Hematopoietic multipotent progenitor cell treated with erythropoietin and hydrocortisone succinate and interleukin-3 and kit ligand, for 8 days (in vitro differentiated cells): ENCODE measurements at places on chromosomes 6 and 20.

DNA sequence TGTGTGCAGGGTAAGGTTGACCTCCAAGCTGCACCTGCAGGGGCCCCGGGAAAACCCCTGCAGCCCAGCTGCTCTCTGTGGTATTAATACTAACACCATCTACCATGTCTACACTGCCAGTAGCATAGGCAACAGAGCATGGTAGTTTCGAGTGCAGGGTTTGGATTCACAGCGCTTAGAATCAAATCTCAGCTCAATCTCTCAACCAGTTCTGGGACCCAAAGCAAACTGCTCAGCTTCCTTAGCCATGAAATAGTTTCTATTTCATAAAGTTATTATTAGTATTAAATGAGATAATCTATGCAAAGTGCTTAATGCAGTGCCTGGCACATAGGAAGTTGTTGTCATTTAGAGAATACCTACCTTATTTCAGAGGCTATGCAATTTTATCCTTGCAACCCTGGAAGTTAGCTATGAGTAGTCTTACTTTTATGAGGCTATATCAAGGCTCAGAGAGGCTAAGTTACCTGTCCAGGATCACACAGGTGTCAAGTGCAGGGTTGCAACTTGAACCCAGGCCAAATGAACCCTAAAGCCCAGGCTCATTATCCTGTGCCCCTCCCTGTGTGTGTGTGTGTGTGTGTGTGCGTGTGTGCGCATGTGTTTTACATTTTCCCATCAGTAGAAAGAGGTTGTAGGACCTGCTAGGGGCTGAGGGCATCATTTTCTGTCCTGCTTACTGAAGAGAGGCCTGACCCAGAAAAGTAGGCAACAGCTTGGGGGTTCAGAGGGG is 27.6 kb upstream of the MRPS18A start:
- no peak for DNase-seq

DNA sequence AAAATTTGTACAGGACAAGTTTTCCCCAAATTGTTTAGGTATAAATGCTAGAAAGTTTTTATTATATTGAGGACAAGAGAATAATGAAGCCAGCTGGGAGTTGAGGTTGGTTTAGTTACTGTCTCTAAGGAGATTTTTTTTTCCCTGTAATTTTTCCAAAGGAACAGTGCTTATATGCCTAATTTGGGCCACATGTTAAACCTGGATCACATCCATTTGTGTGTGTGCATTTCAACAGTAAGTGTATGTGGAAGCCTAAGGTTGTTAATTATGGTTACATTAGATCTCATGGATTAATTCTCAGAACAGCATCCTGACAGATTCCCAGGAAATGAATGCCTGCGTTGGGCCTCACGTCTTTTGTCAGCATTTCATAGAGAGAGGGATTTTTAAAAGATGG is 4.5 kb downstream of the IGF2R start:
- DNase-seq = no peak

DNA sequence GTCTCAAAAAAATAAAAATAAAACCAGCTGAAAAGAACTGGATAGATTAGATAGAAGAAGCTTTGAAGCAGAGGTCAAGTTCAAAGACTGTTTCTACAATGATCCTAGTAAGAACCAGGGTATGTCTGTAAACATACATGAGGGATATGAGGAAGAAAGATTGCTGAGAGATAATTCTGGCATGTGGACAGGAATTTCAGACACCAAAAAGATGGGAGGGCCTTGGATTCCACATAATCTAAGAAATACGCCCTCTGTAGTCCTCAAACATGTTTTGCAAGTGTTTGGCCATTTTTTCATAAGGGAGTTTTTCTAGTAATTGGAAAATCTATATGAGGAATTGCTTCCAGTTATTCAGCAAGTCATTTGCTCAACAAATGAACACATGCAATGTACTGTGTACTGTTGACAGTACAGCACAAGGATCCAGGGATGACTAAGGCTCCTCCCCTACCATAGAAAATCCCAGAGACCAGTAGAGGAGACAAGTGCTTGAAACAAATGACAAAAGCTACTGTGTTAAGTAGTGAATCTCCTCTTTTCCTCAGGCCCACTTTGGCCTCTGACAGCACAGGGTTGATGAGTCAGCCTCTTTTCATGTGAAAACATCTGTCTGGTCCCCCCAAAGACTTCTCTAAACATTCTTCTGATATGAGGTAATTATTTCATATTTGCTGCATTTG is 795.9 kb downstream of the MAFB start:
- no peak for DNase-seq

- DNase-seq = peak; percentile 12
Observed at GRCh38 chr20:58650181-58650775, 805 bp upstream of the STX16 start.

DNA sequence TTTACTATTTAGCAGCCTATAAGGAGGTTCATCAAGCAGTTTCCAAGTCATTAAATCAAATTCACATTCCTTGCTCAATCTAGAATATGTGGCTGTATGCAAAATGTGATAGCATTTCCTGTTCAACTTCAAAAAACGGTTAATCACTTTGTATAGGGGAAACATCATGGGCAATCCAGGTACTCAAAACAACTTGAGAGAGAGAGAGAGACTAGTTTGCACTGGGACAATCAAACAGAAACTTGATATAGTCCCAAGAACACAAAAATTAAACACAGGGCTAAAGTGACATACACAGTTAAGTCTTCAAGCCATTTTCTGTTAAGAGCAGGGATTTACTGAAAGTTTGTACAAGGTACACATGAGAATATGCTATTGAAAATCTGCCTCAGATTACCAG is 7.4 kb downstream of the CPNE1 start:
- no peak for DNase-seq

GRCh38 chr6:106334646-106335448 is 9.3 kb upstream of the ATG5 start:
- peak; percentile 60 for DNase-seq

DNA sequence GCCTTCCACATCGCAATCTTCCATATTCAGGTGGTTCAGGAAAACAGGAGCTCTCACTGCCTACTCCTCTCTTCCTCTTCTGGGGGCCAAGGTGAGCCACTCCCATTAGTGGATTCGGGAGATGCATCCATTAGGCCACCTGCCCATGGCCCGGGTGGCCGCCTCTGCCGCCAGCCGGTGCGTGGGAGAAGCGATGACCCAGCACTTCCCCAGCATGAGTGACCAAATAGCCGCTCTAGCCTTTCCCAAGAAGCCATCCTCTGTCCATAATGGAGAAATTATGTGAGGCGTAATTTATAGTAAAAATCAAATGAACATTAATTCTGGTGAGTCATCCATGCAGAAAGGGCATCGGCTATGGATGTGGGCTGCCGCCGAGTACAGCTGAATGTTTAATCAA is 39.4 kb downstream of the GNAS-AS1 start:
- DNase-seq = no peak

- DNase-seq = no peak
Observed at GRCh38 chr20:61185841-61186601, 66.0 kb upstream of the CDH4 start.

GRCh38 chr6:154267508-154268106 is 89.0 kb downstream of the IPCEF1 start:
- DNase-seq = no peak

GRCh38 chr6:113967777-113968176 is 3.2 kb downstream of the HDAC2 start:
- DNase-seq = no peak

DNA sequence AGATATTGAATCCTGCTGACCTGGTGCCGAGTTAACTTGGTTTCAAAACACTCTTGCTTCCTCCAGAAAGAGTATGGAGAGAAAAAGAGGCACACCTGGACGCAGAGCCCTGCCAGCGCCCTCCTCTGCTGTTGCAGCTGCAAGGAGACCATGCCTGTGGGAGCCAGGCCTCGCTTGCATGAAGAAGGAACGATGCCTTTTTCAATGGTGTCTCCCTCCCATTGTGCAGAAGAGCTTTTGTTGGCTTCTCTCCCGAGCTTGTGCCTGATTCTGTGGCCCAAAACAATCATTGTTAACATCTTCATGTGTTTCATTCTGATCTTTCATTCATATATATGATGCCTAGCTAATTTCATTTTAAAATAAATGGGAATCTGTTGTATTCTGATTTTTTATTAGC is 98.1 kb downstream of the FAM120B start:
- DNase-seq = no peak

- no peak for DNase-seq
Observed at GRCh38 chr6:44051515-44051914, 75.7 kb downstream of the MRPL14 start.

GRCh38 chr20:17659801-17660200 is 22.2 kb downstream of the RRBP1 start:
- no peak for DNase-seq

GRCh38 chr6:47457370-47457769 is 20.2 kb upstream of the CD2AP start:
- DNase-seq = no peak

DNA sequence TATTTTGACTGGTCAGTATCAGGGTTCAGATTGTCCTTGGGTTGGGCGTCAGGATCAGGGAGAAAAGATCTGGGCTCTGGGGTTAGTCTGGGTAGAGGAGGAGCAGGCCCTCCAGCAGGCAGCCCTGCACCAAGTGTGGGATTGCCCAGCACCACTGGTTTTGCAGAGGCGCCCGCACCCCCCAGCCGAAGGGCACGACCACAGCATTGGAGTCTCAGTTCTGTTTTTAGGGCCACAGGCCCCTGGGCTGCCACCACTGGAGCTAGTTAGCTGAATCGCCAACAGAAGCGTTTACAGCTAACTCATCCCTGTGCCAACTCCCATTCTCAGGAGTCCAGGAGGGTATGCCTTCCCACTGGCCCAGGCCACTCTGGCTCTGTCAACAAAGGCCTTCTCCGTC is 84.2 kb downstream of the TCP11 start:
- DNase-seq = no peak

- DNase-seq = peak; percentile 83
Observed at GRCh38 chr6:2999618-3000557, at the start of gene NQO2. TSS of gene NQO2 (plus strand) at chr6:2999894. CDS start at chr6:3006553, 6,659 bp downstream.

DNA sequence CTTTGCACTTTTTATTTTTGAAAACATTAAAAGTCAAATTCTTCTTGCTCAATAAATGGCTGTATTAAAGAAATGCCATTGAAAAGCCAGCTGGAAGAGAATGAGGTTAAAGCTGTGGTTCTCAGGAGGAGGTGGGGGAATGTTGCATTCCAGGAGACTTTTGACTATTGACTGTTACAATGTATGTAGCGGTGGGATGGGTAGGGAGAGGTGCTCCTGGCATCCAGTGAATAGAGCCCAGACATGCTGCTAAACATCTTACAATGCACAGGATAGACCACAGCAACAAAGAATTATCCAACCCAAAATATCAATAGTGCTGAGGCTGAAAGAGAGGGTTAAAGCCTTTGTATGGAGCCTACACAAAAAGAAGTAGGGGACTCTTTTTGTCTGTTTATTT is 295.9 kb downstream of the NKAIN2 start:
- DNase-seq = no peak

- DNase-seq = no peak
Observed at GRCh38 chr6:136085370-136086115, 164.6 kb downstream of the MTFR2 start.

- no peak for DNase-seq
Observed at GRCh38 chr20:43389211-43389610, 68.5 kb upstream of the SRSF6 start.

- no peak for DNase-seq
Observed at GRCh38 chr20:40444516-40444915, 244.5 kb downstream of the MAFB start.
